Neural progenitor cell (in vitro differentiated cells): ENCODE measurements at places on chromosomes 5 and 9. TPM values are rescaled to one million over a fixed set of nuclear protein-coding genes. Genes with fewer than 3 reads are reported as not detected.

- DNase-seq: no peak
Observed at GRCh38 chr9:128109050-128109709, 18.3 kb downstream of the PTGES2 start.

DNA sequence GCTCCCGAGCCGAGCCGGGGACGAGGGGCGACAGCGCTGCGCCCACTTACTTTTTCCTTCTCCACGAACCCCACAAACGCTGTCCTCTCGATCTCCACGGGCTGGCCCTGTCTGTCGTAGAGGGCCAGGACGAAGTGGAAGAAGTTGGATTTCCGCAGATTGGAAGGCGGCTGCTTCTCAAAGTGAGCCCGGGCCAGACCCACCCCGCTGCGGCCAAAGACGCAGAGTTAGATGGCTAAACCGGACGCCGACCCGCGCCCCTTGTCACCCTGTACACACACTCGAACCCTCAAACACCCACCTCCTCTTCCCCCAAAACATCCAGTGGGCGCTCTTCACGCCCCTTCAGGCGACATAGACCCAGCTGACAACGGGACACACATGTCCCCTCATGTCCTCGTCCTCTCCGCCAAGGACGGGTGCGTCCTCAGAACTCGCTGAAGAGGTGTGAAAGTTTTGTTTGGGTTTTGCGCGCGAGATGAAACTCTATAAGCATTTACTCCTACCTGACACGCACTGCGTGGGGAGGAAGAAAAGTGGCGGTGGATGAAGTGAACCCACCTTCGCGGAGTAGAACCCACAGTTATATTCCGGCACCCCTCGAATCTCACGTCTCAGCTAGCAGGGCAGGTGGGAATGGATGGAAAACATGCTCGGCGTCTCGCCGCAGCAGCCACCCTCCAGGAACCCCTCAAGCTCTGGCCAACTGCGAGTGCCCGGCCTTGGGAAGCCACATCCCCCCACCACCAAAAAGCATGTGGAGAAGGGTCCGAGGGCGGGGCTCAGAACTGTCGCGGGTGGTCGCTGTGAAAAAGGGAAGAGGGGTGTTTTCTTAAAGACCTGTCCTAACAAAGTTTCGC is 2.6 kb downstream of the EBF1 start:
- DNase-seq: peak; percentile 31

DNA sequence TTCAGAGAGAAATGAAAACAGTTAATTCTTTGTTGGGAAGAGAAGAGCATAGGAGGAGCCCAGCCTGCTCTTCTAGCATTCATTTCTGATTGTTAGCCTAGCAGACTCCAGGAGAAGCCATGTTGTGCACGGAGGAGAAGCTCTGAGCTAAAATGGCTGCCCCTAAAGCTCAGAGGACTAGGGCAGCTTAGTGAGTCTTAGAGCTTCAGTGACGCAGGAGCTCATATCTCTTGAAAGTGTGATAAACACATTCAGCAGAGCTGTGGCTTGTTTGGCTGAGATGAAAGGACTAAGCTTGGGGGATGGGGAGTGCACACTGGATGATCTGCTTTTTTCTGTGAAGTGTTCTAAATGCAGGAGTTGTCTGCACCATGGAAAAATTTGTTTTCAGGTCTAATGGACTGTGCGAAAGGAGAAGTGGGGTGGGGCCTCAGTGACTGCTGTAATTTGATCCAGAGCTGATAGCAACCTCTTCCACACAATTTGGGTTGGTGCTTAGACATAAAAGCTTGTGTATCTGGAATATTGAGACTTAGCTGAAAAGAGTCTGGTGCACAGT is 58.5 kb downstream of the ZNF462 start:
- peak; percentile 21 for DNase-seq

DNA sequence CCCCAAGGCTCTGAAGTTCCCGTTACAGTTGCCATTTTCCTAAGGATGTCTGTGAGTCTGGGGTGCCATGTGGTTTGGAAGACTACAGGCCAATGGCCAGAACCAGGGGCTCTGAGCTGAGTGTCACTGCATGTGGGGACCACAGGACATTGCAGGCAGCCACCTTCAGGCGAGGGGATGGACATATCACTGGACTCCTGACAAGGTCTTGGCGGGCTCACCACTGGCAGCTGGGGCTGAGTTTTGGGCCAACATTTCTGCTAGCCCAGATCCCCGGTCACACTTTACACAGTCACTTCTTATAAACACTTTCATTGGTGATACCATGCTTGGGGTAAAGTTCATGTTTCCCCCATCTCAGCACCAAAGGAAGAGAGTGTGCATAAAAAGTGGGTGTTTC is 109.8 kb downstream of the RASGRF2 start:
- DNase-seq: no peak

GPRIN1 gene
- 0.67 and 3.7 TPM in 2 replicates for total RNA-seq
